ENCODE measurements at places on chromosomes 4 and X.

- DNase-seq: no peak
These were observed 32.7 kb upstream of the WFS1 start for GRCh38 chr4:6236816-6237390.

GRCh38 chr4:32477518-32477917 lies 1757.3 kb downstream of the PCDH7 start:
- no peak for DNase-seq

DNA sequence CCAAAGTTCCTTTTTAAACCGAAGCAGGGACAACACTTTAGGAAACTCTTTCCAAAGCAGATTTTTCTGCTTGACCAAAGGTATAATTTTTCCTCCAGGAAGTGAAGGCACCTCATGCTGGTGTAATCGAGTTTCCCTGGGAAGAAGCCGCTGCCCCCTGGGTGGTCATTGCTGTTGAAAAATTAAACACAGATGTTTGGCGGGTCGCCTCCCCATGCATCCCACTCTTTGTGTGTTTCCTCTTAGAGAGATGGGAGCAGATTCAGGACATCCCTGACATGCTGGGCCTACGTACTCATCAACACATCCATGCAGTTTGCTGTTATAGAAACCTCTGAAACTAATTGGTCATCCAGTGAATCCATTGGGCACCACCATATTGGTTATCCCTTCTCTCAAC lies 179.2 kb upstream of the HCCS start:
- DNase-seq: no peak

DNA sequence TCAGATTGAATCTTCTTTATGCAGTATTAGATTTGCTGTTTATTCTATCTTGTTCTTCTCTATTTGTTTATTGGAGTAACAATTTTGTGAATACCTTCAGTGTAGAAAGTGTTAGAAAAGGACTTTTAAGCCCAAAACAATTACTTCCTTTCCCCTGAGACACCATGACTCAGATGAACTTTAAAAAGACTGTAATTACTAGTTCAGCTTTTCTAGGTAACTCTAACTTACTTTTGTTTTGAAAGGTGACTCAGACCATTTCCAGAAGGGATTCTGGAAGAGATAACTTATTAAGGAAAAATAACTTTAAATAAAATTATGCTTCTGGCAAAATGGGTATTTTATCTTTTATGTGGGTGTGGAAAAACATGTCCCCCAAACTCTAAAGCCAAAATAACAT lies 561.5 kb upstream of the PCDH10 start:
- peak; percentile 12 for DNase-seq

- no peak for DNase-seq
These were observed 69.7 kb upstream of the DCLK2 start for GRCh38 chr4:150008546-150008945.

- no peak for DNase-seq
These were observed 221.3 kb downstream of the GPAT3 start for GRCh38 chr4:83757121-83757621.

DNA sequence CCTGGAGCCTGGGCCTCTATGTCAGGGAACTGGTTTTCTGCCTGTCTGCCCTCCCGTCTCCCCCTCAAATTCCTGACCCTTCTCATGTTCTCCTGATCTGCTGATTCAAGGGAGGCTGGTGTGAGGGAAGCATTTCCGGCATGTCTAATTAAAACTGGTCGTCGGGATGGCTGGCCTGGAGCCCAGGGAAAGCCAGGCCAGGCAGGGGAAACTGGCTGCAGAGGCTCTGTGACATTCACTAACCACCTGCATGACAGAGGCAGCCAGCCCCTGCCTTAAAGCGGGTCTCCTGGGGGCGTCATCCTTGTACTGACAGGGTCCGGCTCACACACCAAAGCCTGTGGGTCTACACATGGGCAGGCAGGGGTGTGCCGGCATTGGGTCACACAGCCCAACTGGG lies 35.2 kb downstream of the ABLIM2 start:
- DNase-seq: peak; percentile 35

GRCh38 chr4:151613290-151613689 lies 147.5 kb downstream of the GATB start:
- no peak for DNase-seq

DNA sequence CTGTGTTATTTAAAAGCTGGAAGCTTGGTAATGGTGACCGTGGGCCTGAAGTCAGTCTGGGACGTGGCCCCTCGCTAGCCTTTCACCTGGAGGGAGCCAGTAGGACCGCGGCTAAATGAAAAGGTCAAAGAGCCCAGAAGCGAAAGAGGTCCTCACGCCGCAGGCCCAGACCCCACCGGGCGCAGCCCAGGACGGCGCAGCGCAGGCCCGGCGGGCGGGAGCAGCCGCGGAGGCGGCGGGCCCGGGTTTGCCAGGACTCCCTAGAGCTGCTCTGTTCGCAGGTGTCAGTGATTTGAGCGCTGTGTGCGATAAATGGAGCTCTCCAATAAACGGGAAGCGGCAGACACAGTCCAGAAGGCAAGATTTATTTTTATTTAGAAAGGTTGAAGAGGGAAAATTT lies 56.2 kb upstream of the STIM2 start:
- no peak for DNase-seq

DNA sequence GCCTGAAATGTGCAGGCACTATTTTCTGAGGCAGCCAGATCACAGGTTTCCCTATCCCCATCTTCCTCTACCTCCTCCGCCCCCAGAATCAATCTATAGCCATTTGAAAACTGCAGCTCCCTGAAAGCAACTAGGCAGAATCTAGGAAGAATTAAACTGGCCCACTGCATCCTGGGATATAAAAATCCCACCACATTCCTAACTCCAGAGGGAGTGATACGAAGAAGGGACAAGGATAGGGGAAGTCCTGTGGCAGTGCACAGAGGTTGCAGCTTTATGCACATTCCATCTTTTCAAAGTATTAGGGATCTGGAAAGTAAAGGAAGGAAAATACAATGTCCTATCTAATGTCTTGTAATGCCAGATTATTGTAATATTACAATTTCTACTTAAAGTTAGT lies 18.3 kb upstream of the HERC3 start:
- DNase-seq: no peak

- DNase-seq: no peak
These were observed 26.3 kb upstream of the PPP2R2C start for GRCh38 chr4:6498511-6499237.

DNA sequence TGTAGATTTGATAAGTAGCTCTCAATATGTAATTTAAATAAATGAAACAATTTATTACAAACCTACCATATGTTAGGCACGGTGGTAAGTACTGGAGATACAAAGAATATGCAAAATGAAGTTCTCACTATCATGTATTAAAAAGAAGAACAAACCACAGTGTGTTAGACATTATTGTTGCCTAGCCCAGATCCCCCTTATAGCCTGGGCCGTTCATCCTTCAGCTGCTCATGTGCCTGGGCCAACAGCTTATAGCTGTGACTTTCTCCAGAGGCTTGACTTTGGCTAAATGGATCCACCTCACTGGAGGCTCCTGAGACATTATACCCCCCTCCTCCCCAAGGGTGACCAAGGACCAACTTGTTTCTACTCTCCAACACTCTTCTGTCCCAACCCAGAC lies 29.8 kb upstream of the CCNG2 start:
- no peak for DNase-seq

DNA sequence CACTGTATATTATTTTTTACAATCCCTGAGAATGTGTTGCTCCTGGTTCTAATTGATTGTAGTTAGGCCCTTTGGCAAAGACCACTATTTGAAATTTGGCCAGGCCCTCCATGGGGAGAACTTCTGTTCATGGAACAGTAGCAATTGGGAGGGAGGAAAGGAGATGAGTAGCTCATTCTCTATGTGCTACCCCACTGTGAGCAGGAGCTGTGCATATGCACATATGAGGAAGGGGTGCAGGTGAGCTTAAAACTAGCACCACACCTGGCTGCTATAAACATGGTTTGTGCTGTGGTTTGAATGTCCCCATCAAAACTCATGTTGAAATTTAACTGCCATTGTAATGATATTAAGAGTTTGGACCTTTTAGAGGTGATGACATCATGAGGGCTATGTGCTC lies 1483.2 kb downstream of the PCDH7 start:
- no peak for DNase-seq

GRCh38 chr4:127917151-127917550 lies 36.5 kb downstream of the PLK4 start:
- no peak for DNase-seq

DNA sequence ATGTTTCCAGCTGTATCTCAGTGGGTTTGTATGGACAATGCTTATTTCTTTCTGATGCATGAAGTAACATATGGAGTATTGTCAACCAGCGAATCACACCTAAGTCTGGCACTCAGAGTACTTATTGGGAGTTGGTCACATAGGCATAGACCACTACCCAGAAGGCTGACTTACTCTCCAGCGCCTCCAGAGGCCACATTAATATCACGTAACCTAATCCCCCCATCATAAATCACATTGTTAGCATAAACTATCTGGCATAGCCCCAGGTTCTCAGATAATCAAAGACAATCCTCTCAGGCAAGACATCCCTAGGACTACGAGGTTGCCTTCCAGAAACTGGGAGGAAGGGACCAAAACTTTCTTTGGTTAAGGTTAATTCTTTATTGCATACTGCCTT lies 560.5 kb upstream of the PABPC4L start:
- peak; percentile 5 for DNase-seq

DNA sequence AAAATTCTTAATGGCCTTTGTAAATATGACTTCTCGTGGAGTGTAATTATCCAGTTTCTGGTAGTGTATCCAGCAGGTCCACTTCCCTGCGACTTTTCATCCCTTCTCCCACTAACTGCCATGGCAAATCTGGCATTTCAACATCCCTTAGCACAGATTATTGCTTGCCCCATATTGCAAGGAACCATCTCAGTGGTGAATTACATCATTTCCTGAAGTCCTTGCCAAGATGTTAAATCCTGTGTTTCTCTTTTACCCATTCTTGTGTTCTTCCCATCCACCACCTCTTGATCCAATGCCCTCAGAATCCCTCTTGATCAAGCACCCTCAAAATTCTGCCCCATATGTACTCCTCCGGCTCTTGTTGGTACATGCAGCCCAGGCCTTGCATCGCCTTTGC lies 88.1 kb upstream of the ZNF81 start:
- no peak for DNase-seq

DNA sequence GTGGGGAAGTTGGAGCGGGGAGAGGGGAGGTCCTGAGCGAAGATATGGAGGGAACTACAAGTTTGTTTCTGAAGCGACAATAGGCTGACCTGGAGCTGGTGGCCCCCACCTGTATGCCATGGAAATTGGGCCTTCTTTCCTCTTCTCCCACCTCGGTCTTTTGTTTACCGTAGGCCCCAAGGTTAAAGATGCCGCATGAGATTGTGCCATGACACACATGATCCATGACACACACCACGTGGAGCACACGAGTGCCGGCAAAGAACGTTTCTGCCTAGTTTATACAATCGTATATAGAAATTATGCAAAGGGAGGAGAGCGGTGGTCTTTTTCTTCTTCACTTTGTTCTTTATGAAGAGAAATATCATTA lies 408 bp downstream of the TMEM33 start:
- no peak for DNase-seq

DNA sequence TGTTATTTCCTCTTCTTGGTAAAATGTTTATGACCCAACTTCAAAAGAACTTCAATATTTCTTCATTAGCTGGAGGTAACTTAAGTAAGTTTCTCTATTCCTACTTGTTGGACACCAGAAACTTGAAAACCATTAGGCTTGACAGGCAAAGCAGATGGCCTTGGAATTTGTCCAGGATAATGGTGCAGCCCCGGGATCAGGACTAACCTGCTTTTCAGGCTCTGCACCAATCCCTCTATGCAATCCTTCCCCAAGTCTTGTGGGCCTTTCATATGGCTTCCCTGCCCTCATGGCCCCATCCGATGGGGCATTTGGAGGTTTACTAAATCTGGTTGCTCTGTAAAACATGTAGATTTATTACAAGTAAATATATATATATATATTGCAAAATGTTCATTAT lies 68.5 kb downstream of the SPINK2 start:
- no peak for DNase-seq

- DNase-seq: no peak
These were observed 292.1 kb downstream of the GASK1B start for GRCh38 chr4:157880761-157881160.

DNA sequence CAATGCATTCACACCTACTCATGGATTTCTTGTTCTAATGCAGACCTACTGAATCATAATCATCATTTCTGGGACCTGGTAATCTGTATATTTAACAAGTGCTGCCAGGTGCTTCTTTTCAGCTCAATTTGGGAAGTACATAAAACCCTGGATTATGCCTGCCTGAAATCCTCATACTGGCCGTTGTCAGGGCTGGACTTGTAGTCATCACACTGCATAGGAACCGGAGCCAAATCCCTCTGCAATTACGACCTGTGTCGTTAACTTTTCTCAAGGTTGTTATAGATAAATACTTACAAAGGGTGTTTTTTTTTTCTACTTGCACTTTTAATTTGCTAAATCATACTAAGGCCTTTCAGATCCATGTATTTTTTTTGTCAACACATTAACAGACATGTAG lies 294.9 kb upstream of the PRPS2 start:
- no peak for DNase-seq

DNA sequence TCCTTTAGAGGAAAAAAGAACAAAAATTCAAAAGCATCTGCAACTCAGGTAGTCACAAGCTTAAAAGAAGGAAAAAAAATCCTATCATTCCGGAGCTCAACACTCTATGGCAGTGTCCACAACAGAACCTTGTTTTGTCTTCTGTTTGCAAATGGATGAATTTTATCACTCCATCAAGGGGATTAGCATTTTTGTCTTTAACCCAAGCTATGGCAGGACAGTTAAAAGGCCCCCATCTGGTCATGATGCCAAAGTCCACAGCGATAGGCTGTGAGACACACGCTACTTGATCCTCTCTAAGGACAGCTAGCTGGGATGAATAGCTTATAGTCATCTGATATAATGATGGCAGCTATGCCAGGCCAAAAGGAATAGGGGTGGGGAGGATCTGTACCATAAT lies 16.6 kb downstream of the AMER1 start:
- no peak for DNase-seq

- DNase-seq: no peak
These were observed 129.0 kb downstream of the PLS3 start for GRCh38 chrX:115689931-115690330.

DNA sequence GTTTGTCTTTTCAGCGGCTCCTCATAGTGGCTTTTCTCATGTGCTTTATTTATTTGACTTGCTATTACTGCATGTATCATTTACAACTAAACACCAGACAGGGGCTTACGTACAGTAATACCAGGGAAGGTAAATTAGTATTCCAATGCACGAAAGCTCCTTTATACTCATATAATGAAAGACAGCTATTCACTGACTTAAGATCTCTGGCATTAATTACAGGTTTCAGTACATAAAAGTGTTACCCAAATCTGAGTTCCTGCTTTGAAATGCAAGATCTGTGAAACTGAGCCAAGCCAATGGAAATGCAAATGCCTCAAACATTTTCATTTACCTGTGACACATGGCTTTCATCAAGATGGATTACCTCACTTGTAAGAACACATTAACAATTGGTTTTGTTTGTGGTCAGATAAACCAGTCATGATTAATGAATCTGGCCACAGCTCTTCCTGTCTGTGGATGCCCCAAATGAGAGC lies 107.2 kb downstream of the ANAPC4 start:
- peak; percentile 47 for DNase-seq

- no peak for DNase-seq
These were observed 29.4 kb upstream of the TTC29 start for GRCh38 chr4:146975036-146975435.
